ENCODE measurements at places on chromosomes 1 and 21.

DNA sequence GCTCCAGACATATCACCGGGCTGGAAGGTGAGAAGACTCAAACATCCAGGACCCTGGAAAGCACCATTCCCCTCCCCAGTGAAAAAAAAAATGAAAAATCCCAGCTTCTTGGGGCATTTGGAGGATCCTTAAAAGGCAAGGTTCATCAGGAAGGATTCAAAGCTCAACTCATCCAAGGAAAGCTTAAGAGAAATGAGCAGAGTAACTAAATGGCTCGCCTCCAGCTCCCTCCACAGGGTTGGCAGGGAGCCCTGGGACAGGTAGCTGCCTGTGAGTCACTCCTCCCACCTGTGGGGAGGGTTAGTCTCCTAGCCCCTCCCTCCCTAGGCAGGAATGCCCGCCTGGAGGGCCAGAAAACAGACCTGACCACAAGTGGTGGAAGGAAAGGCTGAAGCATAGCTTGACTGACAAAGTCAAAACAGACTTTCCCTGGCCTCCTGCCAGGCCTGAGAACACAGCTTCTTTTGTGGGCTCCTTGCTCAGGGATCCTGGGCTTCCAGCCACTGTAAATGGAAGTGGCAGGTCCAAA lies 712 bp upstream of the LAMB3 start:
- DNase-seq, result peak; percentile 36

- DNase-seq, result no peak
These were observed 483.9 kb downstream of the OMA1 start for GRCh38 chr1:58062635-58063034.

DNA sequence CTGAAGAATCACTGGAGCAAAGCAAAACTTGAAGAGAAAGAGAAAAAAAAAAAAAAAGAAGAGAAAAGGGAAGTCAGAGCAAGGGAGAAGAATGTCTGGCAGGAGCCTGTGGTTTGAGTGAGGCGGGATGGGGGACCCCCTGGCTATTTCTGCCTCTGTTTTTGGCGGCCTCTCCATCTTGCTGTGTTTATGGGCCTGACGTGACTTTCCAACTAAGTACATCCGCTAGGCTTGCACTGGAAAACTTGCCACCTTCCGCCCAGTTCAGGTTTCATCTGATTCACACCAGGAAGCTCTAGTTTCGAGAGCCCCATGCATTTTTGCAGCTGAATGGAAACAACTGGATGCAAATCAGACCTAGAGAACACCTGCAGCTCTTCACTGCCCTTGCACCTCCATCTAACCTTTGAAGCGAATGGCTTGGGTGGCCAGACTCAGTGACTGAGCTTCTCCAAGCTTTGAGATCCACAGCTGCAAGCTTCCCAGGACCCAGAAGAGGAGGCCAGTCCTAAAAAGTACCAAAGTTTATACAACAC lies 28.0 kb downstream of the TBX15 start:
- no peak for DNase-seq

DNA sequence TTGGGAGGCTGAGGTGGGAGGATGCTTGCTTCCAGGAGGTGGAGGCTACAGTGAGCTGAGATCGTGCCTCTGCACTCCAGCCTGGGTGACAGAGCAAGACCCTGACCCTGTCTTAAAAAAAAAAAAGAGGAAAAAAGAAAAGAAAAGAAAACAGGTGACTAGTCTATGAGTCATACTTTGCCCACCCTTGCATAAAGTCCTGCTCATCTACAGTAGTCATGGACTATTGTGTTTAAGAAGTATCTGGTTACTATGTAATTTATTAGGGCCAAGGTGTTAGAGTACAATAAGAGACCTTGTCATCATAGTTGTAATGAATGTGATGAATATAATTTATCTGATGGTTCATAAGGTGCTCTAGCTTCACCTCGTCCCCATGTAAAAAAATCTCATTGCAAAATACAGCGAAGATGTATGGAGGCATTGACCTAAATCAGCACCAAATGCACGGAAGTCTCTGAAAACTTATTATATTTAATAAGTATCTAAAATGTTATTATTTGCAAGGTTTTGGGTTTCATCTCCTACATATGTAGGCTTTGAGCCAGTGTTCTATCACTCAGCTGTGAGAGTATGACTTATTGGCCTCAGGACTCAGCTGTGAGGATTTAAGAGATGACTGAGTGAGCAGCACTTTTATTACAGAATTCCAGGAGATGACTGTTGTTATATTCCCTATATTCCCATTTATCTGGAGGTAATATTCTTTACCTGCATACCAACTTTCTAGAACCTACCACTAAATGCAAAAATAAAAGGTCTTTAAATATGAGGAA lies 19.9 kb upstream of the KCNJ6 start:
- no peak for DNase-seq

DNA sequence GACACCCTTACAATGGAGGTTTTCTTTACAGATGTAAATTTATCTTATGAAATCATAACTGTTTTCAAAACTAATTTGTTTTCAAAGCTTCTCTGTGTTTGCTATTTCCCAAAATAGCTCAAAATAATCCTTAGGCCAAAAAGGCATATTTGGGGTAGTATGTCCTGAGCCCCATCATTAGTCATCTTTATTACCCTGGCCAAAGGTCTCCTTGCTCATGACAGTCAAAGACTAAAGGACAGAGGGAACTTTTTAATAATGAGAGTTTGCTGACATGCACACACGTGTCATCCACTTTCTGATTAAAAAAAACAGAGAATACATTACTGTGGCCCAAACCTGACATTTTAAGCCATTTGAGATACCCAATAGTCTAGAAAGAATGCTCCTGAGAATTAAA lies 221.9 kb upstream of the DUSP10 start:
- DNase-seq, result no peak

DNA sequence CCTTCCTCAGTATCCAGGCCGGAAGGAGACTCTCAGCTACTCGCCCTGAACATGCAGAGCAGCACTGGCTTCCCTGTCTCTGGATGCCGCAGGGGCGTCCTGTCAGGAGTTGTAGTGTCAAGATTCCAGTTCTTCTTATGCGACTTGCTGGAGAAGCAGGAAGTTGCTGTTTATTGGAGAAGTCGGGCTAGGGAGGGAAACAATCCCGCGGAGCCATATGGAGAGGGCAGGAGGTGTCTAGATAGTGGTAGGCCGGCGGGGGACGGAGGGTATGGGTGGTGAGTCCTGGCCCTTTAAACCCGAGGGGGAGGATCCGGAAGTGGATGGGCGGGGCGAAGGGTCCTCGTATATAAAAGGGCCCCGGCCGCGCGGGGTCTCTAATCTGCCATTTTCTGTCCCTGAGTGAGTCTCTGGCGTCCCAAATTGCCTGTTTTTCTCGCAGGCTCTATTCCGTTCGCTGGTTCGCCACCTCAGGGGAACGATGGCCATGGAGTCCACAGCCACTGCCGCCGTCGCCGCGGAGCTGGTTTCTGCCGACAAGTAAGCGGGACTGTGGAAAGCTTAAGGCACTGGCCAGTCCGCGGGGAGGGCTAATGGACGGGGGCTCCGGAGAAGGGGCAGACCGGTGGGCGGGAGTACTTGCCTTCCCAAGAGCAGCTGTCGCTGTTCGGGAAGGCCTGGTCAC lies at the start of gene NASP:
Gene NASP, plus strand, starts transcription at position 376 of the 685 bp plus-strand sequence. Its CDS starts 106 bp downstream, at position 482.
- peak; percentile 92 for DNase-seq

- no peak for DNase-seq
These were observed 294.8 kb upstream of the ADAMTS5 start for GRCh38 chr21:27261676-27262075.

DNA sequence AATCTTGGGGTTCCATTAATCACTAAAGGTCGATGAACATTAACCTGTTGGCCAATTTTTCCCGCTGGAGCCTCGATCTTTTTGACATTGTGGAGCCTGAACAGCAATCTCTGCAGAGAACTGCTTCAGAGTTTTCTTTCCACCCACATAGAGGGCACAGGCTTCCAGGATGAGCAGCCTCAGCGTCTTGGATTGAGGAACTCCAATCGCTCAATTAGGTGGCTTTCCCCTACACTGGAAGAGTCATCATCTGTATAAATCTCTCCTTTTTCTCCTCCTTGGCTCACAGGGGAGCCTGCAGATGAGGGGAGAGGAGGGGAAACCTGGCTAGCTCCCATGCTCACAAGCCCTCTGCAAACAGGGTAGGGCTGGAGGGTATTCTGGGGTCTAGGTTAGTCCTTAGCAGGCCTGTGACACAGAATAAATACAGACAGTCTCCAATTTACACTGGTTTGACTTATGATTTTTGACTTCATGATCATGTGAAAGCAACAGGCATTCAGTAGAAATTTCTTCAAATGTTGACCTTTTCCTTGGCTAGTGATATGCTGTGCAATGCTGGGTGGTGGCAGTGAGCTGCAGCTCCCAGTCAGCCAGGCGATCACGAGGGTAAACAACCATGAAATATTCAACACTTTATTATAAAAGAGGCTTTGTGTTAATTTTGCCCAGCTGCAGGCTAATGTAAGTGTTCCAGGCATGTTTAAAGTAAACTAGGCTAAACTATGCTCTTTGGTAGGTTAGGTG lies 80.8 kb downstream of the PGBD5 start:
- no peak for DNase-seq

GRCh38 chr1:9653210-9653490 lies 1.6 kb downstream of the PIK3CD start:
- DNase-seq, result no peak

- no peak for DNase-seq
These were observed 17.3 kb downstream of the LRRC52 start for GRCh38 chr1:165560883-165561656.

- no peak for DNase-seq
These were observed 6.3 kb downstream of the PFDN2 start for GRCh38 chr1:161111527-161111926.

- no peak for DNase-seq
These were observed 308.1 kb downstream of the GPATCH2 start for GRCh38 chr1:217322834-217323233.

DNA sequence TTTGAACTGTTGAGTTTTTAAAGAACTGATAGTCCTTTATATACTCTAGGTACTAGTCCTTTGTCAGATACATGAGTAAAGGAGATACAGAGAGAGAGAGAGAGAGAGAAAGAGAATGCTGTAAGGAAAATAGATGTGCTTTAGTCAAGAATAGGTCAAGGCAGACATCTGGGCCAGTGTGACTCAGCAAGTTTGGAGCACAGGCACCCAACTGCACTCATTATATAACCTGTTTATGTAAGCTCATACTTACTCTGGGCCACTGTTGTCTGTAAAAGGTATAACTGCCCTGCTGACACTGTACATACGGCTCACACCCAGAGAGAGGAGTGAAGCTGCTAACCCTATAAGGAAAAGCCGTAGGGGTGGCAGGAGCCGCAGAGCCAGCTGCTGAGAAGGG lies 32.2 kb upstream of the AKT3 start:
- no peak for DNase-seq

DNA sequence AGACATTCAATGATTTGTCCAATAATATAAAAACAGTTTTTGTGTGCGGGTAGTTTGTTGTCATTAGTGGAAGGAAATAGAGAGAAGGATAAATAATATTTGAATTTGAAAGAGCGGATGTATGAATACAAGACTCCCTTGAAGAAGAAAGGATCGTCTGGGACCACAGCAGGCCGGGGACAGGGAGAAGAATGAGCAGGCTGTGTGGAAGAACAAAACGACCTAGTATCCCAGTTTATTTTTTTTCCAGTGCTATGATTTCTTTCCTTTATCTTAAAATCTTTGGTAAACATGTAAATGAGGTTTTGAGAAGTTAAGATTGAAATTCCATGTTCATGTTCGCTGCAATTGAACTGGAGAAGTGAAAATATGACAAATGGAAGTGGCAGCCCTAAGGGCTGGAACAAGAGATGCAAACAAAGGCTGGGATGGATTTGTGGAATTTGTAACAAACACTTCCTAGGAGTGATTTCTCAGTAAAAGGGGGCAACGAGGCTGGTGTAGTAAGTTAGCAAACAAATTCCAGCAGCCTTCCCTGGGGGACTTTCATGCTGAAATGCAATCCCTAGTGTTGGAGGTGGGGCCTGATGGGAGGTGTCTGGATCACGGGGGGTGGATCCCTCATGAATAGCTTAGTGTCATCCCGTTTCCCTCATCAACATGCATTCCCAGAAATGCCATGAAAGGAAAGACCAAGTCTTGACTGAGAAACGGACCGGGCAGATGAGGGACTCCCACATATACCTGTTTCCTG lies 10.2 kb upstream of the IFI16 start:
- no peak for DNase-seq

DNA sequence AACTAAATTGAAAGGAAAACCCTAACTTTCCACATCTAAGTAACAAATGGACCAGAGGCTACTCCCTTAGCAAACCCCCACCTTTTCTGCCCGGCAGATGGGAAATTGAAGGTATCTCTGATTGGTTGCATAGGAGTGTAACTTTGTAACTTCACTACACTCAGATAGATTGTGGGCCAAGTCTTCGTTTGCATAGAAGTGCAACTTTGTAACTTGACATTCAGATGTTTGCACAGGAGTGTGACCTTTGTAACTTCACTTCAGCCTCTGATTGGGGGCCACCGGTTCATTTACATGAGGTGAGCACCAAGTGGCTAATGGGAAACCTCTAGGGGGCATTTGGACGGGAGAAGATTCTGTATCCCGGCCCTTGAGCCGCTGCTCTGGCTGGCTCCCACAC lies 59.4 kb downstream of the C1orf94 start:
- no peak for DNase-seq

GRCh38 chr21:37546949-37547614 lies 180.5 kb downstream of the DYRK1A start:
- no peak for DNase-seq

- DNase-seq, result no peak
These were observed 345.7 kb upstream of the RUNX1 start for GRCh38 chr21:35394634-35395369.

- DNase-seq, result no peak
These were observed 30.4 kb upstream of the FOXO6 start for GRCh38 chr1:41330588-41331545.

- DNase-seq, result peak; percentile 54
These were observed 6.7 kb upstream of the HUNK start for GRCh38 chr21:31866077-31866511.

- no peak for DNase-seq
These were observed 5.8 kb upstream of the SLC44A5 start for GRCh38 chr1:75616436-75617433.

DNA sequence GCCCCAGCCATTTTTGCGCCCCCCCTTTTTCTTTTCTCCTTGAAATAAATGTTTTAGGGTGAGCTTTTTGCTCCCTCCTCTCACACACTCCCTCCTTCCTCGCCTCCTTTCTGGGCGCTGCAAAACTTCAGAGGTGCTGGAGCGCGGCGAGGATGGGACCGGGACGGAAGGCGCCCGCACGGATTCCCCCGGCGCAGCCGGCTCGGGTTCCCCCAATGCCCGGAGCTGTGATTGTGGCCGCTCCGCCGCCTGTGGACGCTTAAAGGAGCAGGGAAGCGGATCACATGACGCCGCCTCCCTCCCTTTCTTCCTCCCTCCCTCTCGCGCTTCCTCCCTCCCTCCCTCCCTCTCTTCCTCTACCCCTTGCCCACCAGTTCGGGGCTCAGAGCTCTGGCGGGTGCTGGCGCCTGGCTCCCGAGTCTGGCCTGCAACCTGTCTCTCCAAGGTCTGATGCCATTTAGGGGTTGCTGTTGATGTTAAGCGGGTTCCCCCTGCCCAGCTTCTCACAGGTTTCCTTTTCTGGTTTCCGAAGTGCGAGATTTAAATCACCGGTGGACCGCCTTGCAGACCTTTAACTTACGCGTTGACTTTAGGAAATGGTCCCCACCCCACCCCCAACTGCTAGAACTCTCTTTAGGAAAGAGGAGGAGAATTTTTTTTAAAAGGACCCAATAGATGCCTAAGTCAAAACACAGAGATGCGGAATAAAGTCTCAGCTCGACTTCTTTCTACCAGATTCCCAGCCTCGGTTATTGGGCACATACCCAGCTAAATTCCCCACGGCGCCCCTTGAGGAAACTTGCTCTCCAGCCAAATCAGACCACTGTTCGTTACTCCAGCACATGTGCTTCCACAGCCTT lies at the start of gene WLS:
Gene WLS, minus strand, starts transcription at position 235 of the 860 bp plus-strand sequence. Its CDS starts 224 bp downstream, at position 11.
- DNase-seq, result no peak
